ENCODE measurements at places on chromosomes 16 and 17.
A peak's percentile ranks its signal among the peaks of the same experiment; 100 is the strongest.

DNA sequence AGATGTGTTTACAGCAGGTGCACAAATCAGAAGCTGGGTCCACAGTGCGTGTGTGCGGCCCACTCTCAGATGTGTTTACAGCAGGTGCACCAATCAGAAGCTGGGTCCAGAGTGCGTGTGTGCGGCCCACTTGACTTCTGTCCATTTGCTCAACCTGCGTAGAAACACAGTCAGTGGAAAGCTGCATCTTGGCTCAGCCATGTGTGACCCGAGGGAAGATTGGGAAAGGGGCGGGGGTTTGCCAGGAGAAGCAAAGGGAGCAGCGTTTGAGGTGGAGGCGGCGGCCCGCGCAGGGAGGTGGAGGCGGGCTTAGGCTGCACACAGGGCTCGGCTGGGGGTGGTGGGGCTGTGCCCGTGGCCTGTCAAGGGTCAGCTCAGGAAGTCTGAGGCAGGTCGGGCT is 4.3 kb downstream of the CTU2 start:
- DNase-seq, result no peak

DNA sequence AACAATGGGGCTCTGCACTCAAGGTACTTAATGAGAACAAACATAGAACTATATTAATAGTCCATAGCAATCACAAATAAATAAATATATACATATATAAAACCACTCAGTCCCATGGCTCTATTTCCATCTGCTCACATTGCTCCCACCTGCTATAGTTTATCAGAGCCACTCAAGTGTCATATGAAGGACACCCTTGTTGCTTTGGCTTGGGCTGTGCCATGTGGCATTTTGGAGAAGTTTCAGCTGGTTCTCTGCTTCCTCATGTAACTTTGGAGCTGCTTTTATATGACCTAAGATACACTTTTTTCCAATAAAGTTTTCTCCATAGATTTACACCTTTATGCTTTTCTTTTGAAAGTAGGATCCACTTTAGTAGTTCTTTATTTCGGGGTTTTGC is 126.4 kb downstream of the KCNJ2 start:
- no peak for DNase-seq

- DNase-seq, result no peak
Observed at GRCh38 chr17:17110520-17110919, 68.3 kb downstream of the MPRIP start.

GRCh38 chr16:76943921-76944320 is 247.1 kb upstream of the MON1B start:
- no peak for DNase-seq

GRCh38 chr17:73029991-73030390 is 62.5 kb downstream of the SLC39A11 start:
- no peak for DNase-seq

DNA sequence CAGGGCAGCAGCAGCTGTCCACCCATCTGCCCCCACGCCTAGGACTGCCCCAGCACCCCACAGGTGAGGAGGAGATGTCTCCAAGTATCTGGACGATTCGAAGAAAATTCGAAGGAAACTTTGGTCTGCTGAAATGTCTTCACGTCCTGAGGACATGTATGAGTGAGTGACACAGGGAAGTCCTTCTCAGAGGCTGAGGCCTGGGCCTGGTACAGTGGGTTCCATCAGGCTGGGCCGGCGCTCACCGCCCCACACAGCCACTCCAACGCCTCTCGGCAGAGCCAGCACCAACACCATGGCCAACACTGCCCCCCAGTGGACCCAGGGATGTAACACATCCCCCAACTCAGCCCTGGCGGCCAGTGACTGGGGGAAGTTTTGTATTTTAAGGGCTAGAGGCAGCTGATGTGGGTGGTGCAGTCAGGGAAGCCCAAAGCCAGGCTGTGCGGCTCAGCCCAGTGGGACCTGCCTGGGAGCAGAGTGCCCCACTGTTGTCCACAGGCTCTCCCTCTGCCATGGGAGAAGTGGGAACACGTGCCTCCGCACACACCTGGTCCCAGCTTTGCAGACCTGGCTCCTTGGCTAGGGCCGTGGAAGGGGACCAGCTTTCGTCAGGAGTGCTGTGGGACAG is 55.8 kb upstream of the FASN start:
- DNase-seq, result peak; percentile 87

GRCh38 chr17:6305613-6306360 is 129.1 kb downstream of the AIPL1 start:
- DNase-seq, result no peak

DNA sequence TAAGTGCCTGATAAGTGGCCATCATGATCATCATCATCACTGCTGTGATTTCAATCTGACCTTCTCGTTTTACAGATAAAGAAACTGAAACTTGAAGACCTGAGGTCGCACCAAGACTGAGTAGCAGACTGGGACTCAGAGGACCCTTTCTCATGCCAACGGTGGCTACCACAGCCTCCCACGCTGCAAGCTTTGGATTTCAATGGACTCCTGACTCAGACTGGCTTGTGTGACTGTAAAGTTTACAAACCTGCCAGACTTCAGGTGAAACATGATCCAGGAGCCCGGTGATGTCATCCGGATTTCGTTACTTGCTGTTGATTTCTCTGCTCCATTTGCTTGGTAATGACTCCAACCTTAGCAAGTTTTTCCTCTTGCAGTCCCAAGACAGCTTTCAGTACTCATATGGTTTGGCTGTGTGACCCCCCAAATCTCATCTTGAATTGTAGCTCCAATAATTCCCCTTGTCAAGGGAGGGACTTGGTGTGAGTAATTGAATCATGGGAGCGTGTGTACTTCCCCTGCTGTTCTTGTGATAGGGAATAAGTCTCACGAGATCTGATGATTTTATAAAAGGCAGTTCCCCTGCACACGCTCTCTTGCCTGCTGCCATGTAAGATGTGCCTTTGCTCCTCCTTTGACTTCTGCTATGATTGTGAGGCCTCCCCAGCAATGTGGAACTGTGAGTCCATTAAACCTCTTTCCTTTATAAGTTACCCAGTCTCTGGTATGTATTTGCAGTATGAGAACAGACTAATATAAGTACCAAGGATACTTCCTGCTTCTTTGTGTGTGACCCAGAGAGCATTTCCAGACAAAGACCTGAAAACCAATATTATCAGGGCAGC is 26.7 kb upstream of the IRX6 start:
- no peak for DNase-seq

- DNase-seq, result no peak
Observed at GRCh38 chr17:72193391-72194106, 72.7 kb downstream of the SOX9 start.

- no peak for DNase-seq
Observed at GRCh38 chr17:301681-302299, 50.8 kb downstream of the RPH3AL start.

DNA sequence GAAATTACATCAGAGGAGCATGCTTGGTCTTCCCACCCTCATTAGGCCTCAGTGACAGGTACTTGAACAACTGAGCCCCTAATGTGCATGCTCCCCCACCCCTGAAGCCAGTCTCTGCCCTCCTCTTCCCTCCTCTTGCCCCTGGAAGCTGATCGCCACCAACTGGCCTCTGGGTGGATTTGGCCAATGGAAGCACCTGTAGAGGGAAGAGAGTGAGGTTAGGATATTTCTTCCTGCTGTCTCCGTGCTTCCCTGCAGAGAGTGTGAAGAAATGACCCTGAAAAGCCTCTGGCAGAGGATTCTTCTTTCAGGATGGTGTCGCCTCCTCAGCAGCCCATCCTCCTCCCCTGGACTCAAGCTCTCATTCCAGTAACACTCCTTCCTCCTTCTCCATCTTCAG is 5.9 kb upstream of the CBLN1 start:
- no peak for DNase-seq

GRCh38 chr16:66408163-66409048 is 18.7 kb upstream of the BEAN1 start:
- peak; percentile 44 for DNase-seq

DNA sequence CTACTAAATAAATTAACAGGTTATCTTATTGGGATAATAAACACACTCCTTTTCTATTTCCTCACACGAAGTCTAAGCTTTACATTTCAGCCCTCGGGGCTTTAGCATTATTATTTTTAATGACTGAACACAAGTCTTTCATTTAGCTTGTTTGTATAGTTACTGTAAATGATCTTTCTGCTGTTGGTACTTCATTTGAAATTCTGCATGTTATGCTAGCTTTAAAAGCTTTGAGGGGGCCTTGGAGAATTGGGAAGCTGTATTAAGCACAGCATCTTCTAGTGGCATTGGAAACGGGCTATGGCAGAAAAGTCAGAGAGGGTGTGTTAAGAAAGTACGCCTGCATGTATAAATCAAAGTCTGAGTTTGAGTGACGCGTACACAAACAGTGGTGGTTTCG is 243.7 kb downstream of the FTO start:
- DNase-seq, result no peak

GRCh38 chr17:35477248-35477647 is 28.7 kb upstream of the SLFN13 start:
- DNase-seq, result no peak

GRCh38 chr16:79876332-79876730 is 275.8 kb upstream of the MAF start:
- no peak for DNase-seq

GRCh38 chr16:96935-97381 is 18.9 kb downstream of the MPG start:
- DNase-seq, result peak; percentile 92

- DNase-seq, result no peak
Observed at GRCh38 chr16:20829536-20829935, 23.2 kb downstream of the REXO5 start.

- DNase-seq, result no peak
Observed at GRCh38 chr16:6113749-6114148, 1016.2 kb upstream of the EEF2KMT start.

- peak; percentile 32 for DNase-seq
Observed at GRCh38 chr17:3918372-3919122, 2.3 kb upstream of the P2RX1 start.

DNA sequence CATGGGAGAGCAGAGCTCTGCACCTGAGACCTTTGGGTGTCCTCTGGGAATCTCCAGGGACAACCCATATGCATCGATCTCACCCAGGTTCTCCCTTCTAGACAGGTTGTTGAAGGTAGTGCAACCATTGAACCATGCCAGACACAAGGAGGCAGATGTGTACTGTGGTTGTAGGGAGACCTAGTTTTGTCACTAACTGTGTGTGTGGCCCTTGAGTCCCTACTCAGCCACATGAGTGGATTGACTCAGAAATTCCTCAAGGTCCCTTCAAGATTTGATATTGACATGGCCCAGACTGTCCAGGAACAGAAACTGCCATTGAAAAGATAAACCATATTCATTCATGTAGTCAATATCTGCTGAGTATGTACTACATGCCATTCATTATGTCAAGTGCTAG is 396.4 kb upstream of the CCL2 start:
- DNase-seq, result no peak

DNA sequence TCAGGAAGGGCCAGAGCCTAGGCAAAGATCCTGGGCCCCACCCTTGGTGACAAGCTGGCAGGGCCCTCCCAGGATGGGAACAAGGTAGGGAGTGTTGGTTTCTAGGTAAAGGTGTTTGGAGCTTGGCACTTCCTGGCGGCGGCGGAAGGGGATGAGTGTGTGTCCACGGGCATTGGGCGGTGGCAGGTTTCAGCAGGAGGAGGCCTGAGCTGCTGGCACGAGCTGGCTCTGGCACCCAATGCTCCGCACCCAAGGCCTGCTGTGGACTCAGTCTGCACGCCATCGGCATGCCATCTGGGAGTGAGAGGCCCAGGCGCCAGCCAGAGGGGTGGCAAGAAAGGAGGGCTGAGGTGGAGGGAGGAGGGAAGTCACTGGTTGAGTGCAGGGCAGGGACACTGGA is 46.9 kb upstream of the TAC4 start:
- DNase-seq, result no peak

- no peak for DNase-seq
Observed at GRCh38 chr16:12296406-12296805, 319.9 kb downstream of the SNX29 start.

DNA sequence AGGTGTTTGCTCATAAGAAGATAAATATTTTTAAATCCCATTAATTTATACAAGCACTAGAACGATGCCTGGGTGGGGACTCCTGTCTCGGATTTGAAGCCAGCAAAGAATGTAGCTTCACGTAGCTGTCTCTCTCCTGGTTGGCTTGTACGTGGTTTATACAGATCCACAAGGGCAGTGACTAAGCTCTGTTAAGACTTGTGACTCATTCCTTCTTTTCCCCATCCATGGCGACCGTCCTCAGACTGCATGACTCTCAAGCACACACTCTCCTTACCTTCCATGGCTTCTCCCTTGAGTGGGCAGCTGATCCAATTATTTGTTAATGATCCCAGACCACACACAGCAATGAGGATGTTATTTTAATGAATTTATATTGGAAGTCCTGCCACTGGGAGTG is 679.7 kb upstream of the SOX9 start:
- peak; percentile 24 for DNase-seq

- DNase-seq, result no peak
Observed at GRCh38 chr16:73131156-73131862, 83.4 kb upstream of the ZFHX3 start.
